Glomerular endothelial cell (primary cell): ENCODE measurements at places on chromosomes 4 and X. TPM values are rescaled to one million over a fixed set of nuclear protein-coding genes. Genes with fewer than 3 reads are reported as not detected.

GRCh38 chr4:11589676-11590075, 161.0 kb upstream of the HS3ST1 start:
- no peak for DNase-seq

DNA sequence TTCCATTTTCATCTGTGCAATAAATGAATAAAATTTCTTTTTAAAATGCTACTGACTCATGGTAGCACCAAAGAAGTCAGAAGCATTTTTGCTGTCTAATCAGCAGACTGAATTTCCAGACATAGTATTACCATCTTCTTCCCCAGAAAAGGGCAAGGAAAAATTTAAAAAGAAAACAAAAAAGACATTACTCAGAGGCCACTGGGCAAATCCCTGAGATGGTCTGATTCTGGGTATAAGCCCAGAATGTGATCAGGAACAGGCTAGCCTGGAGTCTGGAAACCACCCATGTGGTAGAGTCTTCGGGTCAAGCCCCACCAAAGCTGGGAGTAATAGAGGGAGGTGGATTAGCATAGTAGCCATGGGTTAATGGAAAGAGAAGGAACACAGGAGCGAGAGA, 342.8 kb downstream of the FBXW7 start:
- DNase-seq, result no peak

Gene RAB40AL
- 2.6 TPM in 1 of 2 replicates, not detected in the other for total RNA-seq

DNA sequence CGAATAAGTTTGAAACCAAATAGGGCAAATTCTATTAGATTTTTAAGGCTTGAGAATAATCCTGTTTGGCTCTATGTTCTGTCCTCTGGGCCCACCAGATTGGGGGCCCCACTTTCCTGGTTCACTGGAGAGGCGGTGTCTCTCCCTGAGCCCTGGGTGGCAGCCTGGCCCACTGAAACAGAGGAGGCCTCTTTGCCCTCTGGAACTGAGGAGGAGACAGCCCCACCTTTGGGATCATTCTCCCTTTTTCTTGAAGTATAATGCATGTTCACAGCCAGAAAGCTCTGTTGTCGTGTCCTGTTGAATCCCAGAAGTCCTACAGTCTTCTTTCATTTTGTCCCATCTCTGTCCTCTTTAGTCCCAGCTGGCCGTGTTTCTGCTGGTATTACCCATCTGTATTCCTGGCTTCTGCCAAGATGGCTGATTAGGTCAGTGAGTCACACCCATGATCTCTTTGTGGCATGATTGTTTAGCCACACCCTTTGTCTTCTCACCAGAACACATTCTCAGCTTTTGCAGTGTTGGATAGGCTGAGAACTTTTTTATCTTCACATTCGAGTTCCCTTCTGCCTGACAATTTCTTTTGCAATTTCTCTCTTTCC, 8.1 kb upstream of the TBC1D25 start:
- no peak for DNase-seq

Gene PCDH18
- total RNA-seq, result under 0.01 and 1.5 TPM in 2 replicates

Gene KIT
- 54.5 and 129 TPM in 2 replicates for total RNA-seq

DNA sequence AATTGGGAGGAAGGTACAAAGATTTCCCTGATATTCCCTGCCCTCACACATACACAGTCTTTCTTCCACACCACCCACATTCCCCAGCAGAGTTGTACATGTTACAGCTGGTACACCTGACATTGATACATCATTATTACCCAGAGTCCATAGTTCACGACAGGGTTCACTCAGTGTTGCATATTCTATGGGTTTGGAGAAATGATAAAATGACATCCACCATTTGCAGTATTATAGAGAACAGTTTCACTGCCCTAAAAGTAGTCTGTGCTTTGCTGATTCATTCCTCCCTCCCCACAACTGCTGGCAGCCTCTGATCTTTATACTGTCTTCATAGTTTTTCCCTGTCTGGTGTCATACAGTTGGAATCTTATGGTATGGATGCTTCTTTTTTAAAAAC, 15.0 kb downstream of the AGA start:
- DNase-seq, result no peak

GRCh38 chr4:140874056-140874455, 117.9 kb upstream of the TBC1D9 start:
- no peak for DNase-seq

- no peak for DNase-seq
Observed at GRCh38 chrX:13827298-13828090, 10.6 kb upstream of the GPM6B start.

- no peak for DNase-seq
Observed at GRCh38 chr4:87103086-87103485, 117.3 kb downstream of the KLHL8 start.

DNA sequence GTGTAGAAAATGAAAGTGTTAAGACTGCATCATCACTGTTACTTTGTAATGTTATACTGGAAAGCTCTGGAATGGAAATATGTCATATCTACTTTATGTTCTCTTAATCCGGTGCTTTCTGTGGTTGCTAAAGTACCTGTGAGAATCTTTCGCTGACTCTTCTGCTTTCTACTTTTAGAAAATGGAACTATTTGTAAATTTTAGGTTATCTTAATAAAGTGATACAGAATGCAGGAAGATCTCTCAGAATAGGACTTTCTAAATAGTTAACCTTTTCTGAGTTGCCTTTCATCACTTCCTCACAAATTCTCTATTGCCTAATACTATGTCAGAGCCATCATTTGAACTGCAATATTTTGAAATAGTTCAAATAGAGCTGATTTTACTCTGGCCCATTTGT, 69.3 kb downstream of the BMP2K start:
- no peak for DNase-seq

DNA sequence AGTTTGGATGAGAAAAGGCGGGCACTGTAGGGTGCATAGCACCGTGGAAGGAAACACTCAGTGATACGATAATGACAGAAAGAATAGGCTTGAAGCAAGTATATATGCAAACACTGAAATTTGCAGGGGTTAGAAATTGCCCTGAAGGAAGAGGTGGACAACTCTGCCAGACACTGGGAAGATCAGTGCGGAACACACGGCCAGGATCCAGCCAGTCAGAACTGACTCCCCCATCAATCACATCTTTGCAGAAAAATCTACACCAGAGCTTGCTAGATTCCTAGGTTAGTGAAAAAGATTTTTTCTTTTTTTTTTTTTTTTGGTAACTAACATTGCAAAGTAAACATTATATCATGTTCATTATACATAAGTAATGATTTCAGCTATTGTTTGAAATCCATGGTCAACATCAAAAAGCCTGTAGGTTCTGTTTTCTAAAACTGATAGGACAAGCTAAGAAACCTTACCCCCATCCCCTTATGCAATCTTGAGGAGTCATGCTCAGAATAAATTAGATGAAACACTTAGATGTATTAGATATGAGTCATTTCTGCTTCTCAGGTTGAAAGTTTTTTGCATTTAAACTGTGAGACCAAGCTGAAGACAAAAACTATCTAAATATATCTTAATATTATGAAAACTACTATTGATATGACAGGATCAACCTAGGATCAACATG, 38.9 kb downstream of the TRIML1 start:
- DNase-seq, result no peak
